ENCODE measurements at places on chromosomes 7 and 10.

- DNase-seq = no peak
Observed at GRCh38 chr7:1883834-1884582, 213.9 kb downstream of the ELFN1 start.

- DNase-seq = no peak
Observed at GRCh38 chr7:74020390-74020789, 7.6 kb upstream of the ELN start.

DNA sequence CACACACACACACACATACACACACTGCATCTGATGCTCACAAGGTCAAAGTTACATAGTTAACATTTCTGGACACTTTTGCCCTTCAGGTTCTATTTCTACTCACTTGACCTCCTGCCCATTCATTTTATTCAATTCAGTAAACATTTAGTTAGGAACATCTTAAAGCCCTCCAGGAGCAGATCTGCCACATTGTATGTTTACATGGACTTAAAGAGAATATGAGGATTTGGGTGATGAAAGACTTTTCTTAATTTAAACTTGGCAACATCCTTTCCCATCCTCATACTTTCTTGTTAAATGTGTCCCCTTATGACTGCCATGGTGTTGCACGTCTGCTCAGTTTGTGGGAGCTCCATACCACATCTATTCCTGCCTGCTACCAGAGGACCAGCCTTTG, 322.8 kb upstream of the BMPER start:
- DNase-seq = no peak

DNA sequence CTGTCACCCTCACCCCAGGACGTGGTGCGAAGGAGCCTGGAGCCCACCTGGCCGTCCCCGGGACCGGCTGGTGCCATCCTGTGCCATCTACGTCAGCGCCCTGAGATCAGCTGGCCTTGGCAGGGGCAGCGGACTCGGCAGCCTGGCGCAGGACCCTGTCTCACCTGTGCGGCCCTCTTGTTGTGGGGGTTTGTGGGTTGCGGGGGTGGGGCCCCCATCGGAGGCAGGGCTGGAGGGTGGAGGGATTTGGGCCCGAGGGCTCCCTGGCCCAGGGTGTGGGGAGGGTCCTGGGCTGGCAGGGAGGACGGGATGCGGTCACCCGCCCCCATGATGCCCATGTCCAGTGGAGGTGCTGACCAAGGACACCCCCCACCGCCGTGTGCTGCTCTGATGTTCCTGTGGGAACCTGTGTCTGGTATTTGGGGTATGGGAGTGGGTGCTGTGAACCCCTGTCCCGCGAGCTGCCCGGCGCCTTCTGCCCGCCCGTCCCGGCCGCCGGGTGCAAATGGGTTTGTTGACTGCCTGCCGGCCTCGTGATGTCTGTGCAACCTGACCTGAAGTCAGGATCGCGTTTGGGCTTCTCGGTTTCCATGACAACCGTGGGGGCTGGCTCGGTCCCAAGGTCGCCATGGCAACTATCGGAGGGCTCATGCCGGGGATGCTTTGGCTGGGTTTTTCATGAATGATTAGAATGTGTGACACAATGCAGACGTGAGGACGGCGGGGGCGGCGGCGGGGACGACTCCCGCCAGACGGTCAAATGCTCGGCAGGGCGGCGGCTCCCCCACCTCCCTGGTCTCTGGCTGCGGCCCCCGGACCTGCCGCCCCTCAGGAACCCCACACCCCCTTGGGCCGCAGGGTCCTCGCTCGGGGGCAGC, 7.3 kb downstream of the MAFK start:
- peak; percentile 99 for DNase-seq

- DNase-seq = no peak
Observed at GRCh38 chr7:158317238-158318205, 270.1 kb downstream of the PTPRN2 start.

DNA sequence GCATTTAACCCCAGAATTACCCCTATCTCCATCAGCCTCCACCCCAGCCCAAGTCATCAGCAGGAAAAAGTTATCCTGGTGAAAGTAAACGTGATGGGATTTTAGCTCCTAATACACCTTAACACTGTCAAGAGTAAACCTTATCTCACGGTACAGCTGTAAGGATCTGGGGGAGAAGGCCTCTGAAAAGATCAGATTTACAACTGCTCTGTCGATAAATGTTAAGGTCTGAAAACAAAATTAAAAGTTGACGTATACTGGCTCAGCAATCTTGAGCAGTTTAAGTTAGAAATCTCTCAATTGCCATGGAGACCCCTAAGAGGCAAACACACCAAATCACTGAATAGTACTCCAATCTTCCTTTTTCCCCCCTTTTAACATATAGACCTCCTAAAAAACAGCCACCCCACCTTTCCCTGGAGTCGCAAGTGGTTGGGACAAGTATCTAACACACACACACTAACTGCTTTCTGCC, 6.1 kb downstream of the SKAP2 start:
- no peak for DNase-seq

DNA sequence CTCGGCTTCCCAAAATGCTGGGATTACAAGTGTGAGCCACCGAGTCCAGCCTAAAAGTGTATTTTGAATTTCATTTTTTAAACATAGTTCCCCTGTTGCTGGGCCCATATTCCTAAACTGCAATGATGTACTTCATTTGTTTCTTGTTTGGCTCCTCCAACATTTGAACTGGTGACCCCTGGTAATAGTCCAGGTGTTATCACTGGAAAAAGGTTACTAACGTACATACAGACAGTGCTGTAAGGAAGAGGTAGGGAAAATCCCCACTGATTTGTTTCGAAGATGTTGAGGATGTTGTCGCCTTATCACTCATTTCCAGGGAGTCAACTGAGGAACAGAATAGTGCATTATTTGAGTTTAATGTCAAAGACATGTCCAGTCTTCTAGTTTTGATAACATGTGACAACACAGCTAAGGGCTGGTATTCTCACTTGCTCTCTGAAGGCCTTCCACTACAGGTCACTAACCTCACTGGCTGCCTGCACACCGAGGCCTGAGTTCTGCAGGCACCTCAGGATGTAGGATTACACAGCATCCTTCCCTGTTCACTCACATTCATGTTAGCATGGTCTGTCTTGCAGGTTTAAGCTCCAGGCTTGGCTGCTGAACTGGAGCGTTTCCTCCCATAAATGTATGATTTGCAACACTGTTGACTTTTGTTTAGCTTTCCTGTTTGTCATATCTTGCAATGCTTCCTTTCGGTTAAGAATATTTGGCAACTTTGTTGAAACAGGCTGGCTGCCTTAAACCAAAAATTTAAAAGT, 362.8 kb downstream of the INHBA start:
- DNase-seq = no peak

GRCh38 chr7:132677918-132678317, 101.6 kb upstream of the PLXNA4 start:
- DNase-seq = no peak

- DNase-seq = no peak
Observed at GRCh38 chr7:96931891-96932290, 73.5 kb upstream of the DLX6 start.

GRCh38 chr7:16409777-16410176, 11.6 kb downstream of the CRPPA start:
- peak; percentile 40 for DNase-seq

DNA sequence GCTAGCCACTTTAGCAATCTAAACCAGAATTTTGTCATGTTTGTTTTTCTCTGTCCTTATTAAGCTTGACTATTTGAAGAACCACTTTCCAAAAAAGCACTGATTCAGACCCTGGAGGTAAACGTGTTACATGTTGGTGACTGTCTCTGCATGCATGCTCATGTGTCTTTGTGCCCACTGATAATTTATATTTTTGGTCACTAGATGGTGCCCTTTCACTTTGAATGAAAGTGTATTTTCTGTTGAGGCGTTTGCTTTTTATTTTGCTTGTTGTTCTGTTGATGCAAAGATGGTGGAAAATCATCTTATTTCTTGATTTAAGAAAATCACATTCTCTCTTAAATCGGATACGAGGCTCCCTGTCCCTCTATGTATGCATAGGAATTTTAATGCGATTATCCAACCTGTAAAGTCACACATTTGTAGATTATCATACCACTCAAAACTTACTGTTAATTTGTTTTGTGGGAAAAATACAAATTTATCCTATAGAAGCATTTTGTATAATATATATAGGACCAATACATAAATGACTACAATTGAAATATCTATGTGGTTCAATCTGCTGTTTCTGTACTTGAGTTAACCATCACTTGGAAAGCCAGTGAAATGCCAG, 269.3 kb downstream of the BICC1 start:
- peak; percentile 32 for DNase-seq

DNA sequence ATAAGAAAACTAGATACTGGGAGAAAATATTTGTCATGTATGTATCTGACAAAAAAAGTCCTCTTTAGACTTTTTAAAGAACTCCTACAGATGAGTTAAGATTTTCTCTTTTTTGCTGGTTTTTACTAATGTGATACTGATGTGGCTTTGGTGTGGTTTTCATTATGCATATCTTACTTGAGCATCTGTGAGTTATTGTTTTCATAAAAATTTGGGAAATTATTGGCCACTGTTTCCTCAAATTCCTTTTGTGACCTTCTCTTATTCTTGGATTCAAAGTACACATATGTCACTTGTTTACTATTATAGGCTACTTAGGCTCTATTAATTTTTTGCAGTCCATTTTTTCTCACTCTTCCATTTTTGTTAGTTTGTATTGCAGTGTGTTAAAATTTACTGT, 89.0 kb downstream of the PPP1R9A start:
- DNase-seq = no peak

- peak; percentile 52 for DNase-seq
Observed at GRCh38 chr7:95687759-95688343, 84.5 kb upstream of the DYNC1I1 start.

- DNase-seq = peak; percentile 91
Observed at GRCh38 chr7:101681170-101682007, 52.3 kb upstream of the MYL10 start.

DNA sequence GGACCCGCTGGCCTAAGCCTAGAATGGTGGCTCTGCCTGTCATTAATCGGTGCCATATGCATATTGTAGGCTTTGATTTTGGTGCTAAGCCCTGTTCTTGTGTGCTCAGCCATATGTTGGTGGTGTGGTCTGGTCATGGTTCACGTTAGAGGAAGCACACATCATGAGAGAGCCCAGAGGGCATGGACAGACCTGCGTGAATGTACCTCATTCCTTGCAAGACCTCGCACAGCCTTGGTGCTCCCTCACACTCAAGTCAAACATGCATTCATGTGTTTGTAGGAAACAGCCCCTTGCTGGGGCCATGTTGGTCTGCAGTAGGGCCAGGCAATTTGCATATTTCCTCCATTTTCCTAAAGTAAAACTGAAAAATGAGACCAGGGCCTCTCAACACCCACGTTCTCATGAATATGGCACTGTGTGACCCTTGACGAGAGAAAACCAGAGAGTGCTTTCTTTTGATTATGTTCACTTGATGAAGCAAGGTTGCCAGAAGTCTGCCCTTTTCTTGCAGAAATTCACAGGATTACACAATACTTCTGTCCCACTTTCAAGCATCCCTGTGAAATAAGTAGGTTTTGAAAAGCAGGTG, 268.7 kb downstream of the CELF2 start:
- DNase-seq = no peak

DNA sequence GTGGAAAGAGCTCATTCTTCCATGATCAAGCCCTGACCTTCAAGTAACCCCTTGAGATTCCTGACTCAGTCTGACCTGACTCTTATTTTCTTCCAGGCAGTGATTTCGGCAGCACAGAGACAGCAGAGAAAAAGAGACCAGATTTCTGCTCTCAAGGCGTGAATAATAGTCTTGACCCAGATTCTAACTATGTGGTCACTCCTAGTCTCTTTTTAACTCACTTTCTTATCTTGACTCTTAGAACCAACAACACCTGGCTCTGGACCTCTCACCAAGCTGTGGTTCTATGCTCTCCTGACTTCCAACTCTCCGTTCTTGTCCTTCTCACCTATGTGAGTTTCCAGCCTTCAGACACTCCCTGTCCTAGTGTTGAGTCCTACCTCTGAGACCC, 36.9 kb upstream of the KDM7A start:
- no peak for DNase-seq

DNA sequence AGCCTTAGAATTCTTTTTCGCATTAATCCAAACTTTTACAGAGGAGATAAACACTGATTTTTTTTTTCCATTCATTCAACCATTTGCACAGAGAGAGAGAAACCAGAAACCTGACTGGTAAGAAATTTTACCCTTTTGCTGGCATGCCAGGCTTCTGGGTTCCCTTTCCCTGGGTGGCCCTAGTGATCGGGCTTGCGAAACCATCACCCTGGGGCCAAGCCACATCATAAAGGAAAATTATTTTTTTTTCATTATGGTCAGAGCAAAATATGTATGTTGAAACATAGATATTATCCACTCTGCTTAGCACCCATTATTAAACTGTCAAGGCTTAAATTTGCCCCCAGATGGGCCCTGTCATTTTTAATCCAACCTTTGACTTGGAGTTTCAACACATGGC, 55.4 kb upstream of the INHBA start:
- DNase-seq = no peak

- DNase-seq = no peak
Observed at GRCh38 chr7:24199978-24200377, 84.0 kb upstream of the NPY start.

DNA sequence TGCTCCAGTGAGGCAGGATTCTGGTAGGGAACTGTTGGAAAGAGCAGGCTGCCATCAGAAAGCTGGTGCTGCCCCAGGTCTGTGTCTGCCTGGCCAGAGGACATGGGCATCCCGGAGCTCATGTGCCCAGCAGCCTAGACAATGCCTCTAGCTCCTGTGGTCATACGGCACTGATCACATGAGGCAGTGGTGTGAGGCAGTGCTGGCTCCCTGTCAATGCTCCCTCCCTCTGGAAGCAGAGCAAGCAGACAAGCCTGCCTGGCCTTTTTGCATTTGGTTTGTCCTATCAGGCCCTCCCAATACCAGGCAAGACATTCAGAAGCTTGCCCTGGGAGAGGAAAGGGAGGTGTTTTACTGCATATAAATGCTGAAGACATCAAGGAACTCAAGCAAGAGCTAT, 19.5 kb upstream of the MMP21 start:
- no peak for DNase-seq

- no peak for DNase-seq
Observed at GRCh38 chr10:33027088-33027487, 69.1 kb upstream of the ITGB1 start.

DNA sequence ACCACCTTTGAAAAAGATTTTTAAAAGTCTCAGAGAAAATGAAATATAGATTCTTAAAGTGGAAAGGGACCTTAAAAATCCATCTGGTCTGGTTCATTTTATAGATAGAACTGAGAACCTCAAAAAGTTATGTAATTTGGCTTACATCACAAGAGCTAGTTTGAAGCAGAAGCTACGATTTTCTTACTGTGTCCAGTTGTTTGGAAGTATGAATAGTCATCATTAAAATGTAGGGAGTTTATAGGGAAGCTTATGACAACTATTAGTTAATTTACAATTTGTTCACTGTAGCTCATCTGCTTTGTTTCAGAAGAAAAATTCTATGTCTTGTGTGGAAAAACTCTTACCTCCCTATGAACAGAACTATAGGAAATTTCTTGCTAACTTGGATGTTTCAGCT, 26.9 kb downstream of the ZEB1 start:
- DNase-seq = no peak

DNA sequence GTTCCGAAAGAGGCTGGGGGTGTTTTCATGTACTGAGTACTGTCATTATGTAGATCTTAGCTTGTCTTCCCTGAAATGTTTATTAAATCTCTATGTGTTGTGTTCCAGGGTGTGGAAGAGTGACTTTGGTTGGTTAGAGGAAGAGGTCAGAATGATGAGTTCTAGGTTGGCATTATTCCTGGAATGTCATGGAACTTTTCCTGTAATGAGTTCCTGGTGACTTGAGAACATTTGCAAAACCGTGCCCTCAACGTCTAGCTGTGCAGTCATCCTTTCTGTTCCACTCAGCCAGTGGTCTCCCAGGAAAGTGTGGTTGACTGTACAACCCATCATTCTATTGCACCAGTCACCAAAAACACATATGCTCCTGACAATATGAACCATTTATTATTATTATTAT, 129.6 kb downstream of the BICC1 start:
- peak; percentile 23 for DNase-seq

- DNase-seq = no peak
Observed at GRCh38 chr10:124130198-124130900, 37.0 kb upstream of the CHST15 start.
